ENCODE measurements at places on chromosomes 2 and 18.

DNA sequence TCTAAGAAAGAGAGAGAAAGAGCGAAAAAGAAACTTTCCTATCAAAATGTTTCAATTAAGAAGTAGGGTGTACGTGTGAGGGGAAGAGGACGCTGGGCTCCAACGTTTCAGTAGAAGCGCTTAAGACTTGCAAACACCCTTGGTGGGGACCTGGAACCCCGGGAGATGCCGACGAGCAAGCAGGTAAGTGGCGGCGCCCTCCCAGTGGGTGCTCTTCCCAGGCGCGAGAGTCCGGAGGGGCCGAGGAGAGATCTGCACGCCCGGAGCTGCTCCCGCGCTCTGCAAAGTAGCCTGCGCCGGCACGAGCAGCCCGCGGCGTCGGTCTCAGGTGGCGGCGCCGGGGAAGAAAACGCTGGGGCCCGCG is 678 bp upstream of the OTX1 start:
- no peaks in the 10 kb centered on the region for H3K36me3 ChIP-seq
- no peaks in the 10 kb centered on the region for H3K4me1 ChIP-seq
- peak overlapping the region; percentile 61 for H3K27ac ChIP-seq

- H3K4me3 ChIP-seq: no peak overlapping the region
- no peak for DNase-seq
- no peaks in the 10 kb centered on the region for H3K27me3 ChIP-seq
- no peaks in the 10 kb centered on the region for H3K36me3 ChIP-seq
Observed at GRCh38 chr2:3465328-3465727, 54.0 kb downstream of the ADI1 start.

GRCh38 chr2:238571661-238572372 is 145.1 kb downstream of the ASB1 start:
- H3K27me3 ChIP-seq: peaks cover 58% of the 10 kb centered on the region
- H3K4me3 ChIP-seq: no peak overlapping the region
- no peak overlapping the region for H3K27ac ChIP-seq

- no peaks in the 10 kb centered on the region for H3K36me3 ChIP-seq
- no peak overlapping the region for H3K27ac ChIP-seq
- H3K4me1 ChIP-seq: no peaks in the 10 kb centered on the region
- no peak overlapping the region for H3K4me3 ChIP-seq
- DNase-seq: peak; percentile 50
Observed at GRCh38 chr2:98269274-98269673, 77.0 kb upstream of the CNGA3 start.

DNA sequence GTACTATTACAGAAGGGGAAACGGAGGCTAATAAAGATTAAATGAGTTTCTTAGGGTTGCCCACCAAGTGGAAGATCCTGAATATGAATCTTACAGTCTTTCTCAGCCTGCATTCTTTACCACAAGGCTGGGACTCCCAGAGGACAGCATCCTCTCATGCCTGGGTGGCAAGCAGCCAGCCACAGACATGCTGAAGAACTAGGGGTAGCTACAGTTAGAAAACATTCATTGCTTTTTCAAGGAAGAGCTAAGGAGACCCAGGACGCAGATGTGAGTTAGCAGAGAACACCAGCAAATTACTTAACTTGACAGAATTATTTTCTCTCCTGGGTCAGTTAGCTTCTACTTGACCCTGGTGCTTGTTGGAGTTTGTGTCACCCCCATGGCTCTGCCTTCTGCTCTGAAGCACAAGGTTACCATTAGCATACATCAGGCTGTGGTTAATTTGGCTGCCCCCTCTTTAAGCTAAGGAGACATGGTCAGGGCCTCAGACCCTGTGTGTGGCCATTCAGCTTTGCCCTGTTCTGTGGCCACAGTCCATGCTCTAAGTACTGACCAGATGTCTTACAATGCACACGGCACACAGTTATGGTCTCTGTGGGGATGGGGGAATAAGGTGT is 132.3 kb upstream of the TNP1 start:
- DNase-seq: no peak
- H3K27ac ChIP-seq: no peak overlapping the region
- H3K27me3 ChIP-seq: no peaks in the 10 kb centered on the region
- H3K4me1 ChIP-seq: no peaks in the 10 kb centered on the region

- H3K27me3 ChIP-seq: no peaks in the 10 kb centered on the region
- no peaks in the 10 kb centered on the region for H3K36me3 ChIP-seq
- no peak for DNase-seq
Observed at GRCh38 chr2:1988049-1988448, 243.7 kb upstream of the PXDN start.

- no peak for DNase-seq
- no peaks in the 10 kb centered on the region for H3K27me3 ChIP-seq
- H3K4me3 ChIP-seq: no peak overlapping the region
- no peak overlapping the region for H3K27ac ChIP-seq
- H3K4me1 ChIP-seq: peaks cover 7% of the 10 kb centered on the region
- H3K36me3 ChIP-seq: no peaks in the 10 kb centered on the region
Observed at GRCh38 chr18:46140173-46140572, 36.0 kb downstream of the HAUS1 start.

- DNase-seq: no peak
- no peaks in the 10 kb centered on the region for H3K4me1 ChIP-seq
- no peaks in the 10 kb centered on the region for H3K36me3 ChIP-seq
- no peak overlapping the region for H3K27ac ChIP-seq
- H3K27me3 ChIP-seq: no peaks in the 10 kb centered on the region
Observed at GRCh38 chr2:45253151-45253550, 243.9 kb upstream of the SIX2 start.

GRCh38 chr2:203045867-203046266 is 31.2 kb downstream of the NBEAL1 start:
- no peak for DNase-seq
- no peaks in the 10 kb centered on the region for H3K36me3 ChIP-seq
- H3K27me3 ChIP-seq: no peaks in the 10 kb centered on the region
- no peaks in the 10 kb centered on the region for H3K4me1 ChIP-seq
- H3K27ac ChIP-seq: no peak overlapping the region
- no peak overlapping the region for H3K4me3 ChIP-seq

GRCh38 chr2:102736110-102736409 is 25.8 kb upstream of the TMEM182 start:
- no peaks in the 10 kb centered on the region for H3K36me3 ChIP-seq
- peak; percentile 31 for DNase-seq
- H3K4me3 ChIP-seq: peak overlapping the region; percentile 91
- peak overlapping the region; percentile 10 for H3K27ac ChIP-seq
- peaks cover 21% of the 10 kb centered on the region for H3K4me1 ChIP-seq
- H3K27me3 ChIP-seq: no peaks in the 10 kb centered on the region

DNA sequence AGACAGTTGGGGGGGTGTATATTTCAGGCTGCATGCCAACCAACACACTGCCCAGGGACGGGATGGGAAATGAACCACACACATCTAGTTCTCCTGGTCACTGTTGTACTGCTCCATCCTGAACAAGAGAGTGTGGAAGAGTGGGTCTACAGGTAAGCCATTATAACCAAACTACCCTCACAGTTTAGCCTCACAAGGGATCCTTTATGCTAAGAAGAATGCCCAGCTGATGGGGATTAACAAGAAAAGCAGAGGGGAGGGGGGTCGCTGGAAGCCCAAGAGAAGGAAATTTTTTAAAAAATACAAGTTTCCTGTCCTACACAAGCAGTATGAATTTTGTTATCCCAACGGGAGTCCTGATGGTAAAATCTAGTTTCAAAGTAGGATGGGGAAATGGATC is 16.1 kb downstream of the SPRED2 start:
- no peaks in the 10 kb centered on the region for H3K4me1 ChIP-seq
- no peak overlapping the region for H3K4me3 ChIP-seq
- no peak for DNase-seq
- H3K27me3 ChIP-seq: no peaks in the 10 kb centered on the region
- H3K27ac ChIP-seq: no peak overlapping the region

- H3K27ac ChIP-seq: no peak overlapping the region
- no peak for DNase-seq
- 0 out of 2 replicates have a peak, but pooled peaks cover under 1% of the 10 kb centered on the region for H3K4me1 ChIP-seq
- no peaks in the 10 kb centered on the region for H3K27me3 ChIP-seq
Observed at GRCh38 chr2:120825370-120826259, 89.9 kb downstream of the GLI2 start.

- no peaks in the 10 kb centered on the region for H3K27me3 ChIP-seq
- no peaks in the 10 kb centered on the region for H3K36me3 ChIP-seq
- peaks cover 30% of the 10 kb centered on the region for H3K4me1 ChIP-seq
- peak; percentile 84 for DNase-seq
Observed at GRCh38 chr2:187994464-187995331, 297.0 kb upstream of the GULP1 start.

- no peaks in the 10 kb centered on the region for H3K36me3 ChIP-seq
- no peak overlapping the region for H3K4me3 ChIP-seq
- peak; percentile 16 for DNase-seq
- no peaks in the 10 kb centered on the region for H3K4me1 ChIP-seq
- H3K27ac ChIP-seq: no peak overlapping the region
Observed at GRCh38 chr2:54512663-54513362, 56.7 kb downstream of the SPTBN1 start.

GRCh38 chr2:222734703-222735014 is 63.2 kb downstream of the MOGAT1 start:
- no peak overlapping the region for H3K27ac ChIP-seq
- H3K4me3 ChIP-seq: no peak overlapping the region
- no peak for DNase-seq
- H3K36me3 ChIP-seq: no peaks in the 10 kb centered on the region
- no peaks in the 10 kb centered on the region for H3K27me3 ChIP-seq

DNA sequence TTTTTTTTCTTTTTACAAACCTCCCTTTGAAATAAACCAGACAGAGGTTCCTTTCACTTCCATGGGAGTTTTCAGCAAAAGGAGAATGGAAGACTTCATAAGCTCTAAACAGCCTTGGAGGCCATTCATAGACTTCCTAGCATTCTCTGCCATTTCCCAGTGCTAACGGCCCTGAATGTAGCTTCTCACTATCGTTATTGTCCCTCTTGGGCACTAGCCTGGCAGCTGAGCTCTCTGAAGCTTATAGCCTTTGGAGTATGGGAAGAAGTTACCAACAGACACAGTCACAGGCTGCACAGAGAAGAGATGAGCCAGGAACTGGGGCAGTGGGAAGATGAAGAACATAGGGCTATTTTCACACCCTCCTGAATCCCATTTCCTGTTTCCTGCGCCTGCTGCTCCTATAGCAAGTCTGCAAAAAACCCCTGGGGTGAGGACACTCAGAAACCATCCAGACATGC is 29.1 kb upstream of the EPC2 start:
- DNase-seq: no peak
- H3K36me3 ChIP-seq: no peaks in the 10 kb centered on the region
- H3K27ac ChIP-seq: 0 out of 2 replicates have a peak overlapping the region, but pooled peaks have one; percentile 70
- H3K4me3 ChIP-seq: no peak overlapping the region

DNA sequence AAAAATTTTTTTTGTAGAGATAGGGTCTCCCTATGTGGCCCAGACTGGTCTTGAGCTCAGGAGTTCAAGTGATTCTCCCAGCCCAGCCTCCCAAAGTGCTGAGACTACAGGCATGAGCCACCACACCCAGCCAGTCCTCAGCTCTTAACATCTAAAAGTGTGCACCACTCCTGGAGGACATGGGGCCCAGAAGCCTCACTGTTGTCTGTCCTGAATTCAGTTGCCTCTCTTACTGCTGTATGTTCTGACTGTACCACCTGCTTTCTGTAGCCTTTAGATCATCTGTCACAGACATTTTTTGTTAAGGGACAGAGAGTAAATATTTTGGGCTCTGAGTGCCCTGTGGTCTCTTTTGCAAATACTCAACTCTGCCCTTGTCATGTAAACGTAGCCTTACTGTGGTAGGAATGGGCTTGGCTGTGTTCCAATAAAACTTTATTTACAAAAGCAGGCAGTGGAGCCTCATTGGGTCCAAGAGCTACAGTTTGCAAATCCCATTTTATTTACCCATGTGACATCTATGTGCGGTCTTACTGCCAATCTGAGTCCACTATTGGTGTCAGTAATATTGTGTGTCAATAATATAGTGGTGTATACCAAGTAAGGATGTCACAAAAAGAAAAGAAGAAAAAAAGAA is 38.1 kb downstream of the TMEM37 start:
- H3K36me3 ChIP-seq: no peaks in the 10 kb centered on the region
- no peak overlapping the region for H3K27ac ChIP-seq
- no peak overlapping the region for H3K4me3 ChIP-seq
- no peak for DNase-seq
- H3K4me1 ChIP-seq: no peaks in the 10 kb centered on the region

GRCh38 chr18:48784656-48785055 is 166.1 kb downstream of the SMAD7 start:
- H3K4me1 ChIP-seq: peaks cover 40% of the 10 kb centered on the region
- H3K4me3 ChIP-seq: peak overlapping the region; percentile 40
- H3K27me3 ChIP-seq: no peaks in the 10 kb centered on the region
- peak; percentile 37 for DNase-seq

- no peaks in the 10 kb centered on the region for H3K4me1 ChIP-seq
- no peak overlapping the region for H3K4me3 ChIP-seq
- H3K36me3 ChIP-seq: no peaks in the 10 kb centered on the region
- H3K27me3 ChIP-seq: no peaks in the 10 kb centered on the region
- no peak overlapping the region for H3K27ac ChIP-seq
Observed at GRCh38 chr2:100494712-100495111, 24.4 kb downstream of the NMS start.

GRCh38 chr2:174544156-174544555 is 53.4 kb downstream of the WIPF1 start:
- DNase-seq: no peak
- H3K36me3 ChIP-seq: no peaks in the 10 kb centered on the region
- H3K27ac ChIP-seq: no peak overlapping the region
- H3K27me3 ChIP-seq: no peaks in the 10 kb centered on the region
- H3K4me1 ChIP-seq: no peaks in the 10 kb centered on the region

DNA sequence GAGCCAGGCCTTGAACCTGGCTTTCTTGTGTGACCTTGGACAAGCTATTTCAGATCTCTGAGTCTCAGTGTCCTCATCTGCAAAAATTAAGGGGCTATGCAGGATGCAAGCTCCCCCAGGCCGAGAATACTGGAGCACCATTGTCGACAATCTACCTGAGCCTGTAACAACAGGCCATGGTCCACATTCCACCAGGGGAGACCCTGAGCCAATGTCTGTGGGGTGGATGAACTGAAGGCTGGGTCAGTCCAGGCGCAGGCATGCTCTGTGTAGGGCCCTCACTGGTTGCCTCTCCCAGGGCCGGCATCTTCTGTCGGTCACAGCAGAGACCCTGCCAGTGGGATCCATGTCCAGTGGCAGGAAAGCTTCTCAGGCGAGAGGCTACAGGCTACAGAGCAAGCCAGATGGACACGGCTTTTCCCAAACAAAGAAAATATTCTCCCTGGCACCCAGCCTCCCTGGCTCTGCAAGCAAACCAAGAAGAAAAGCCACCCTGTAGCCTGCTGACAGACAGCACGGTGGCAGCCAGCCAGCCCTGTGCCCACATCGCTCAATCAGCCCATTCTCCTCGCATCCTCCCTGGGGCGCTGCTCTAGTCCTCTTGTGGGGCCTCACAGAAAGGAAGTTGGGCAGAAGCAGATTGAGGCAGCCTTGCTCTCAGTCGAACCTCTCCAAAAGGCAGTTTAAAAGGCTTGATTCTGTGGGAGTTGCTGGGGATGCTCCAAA is 48.7 kb upstream of the FZD7 start:
- H3K27ac ChIP-seq: no peak overlapping the region
- DNase-seq: no peak
- H3K36me3 ChIP-seq: no peaks in the 10 kb centered on the region
- H3K27me3 ChIP-seq: no peaks in the 10 kb centered on the region
- no peak overlapping the region for H3K4me3 ChIP-seq
- H3K4me1 ChIP-seq: peaks cover 13% of the 10 kb centered on the region

GRCh38 chr18:58562146-58562998 is 66.5 kb downstream of the ALPK2 start:
- no peaks in the 10 kb centered on the region for H3K36me3 ChIP-seq
- H3K27me3 ChIP-seq: no peaks in the 10 kb centered on the region
- H3K4me3 ChIP-seq: no peak overlapping the region
- peak; percentile 27 for DNase-seq
- peaks cover 39% of the 10 kb centered on the region for H3K4me1 ChIP-seq
